A549 treated with dexamethasone at 1 μM for 4 hours (cell line): ENCODE measurements at places on chromosomes 6 and 20. TPM values are rescaled to one million over a fixed set of nuclear protein-coding genes. Genes with fewer than 3 reads are reported as not detected.

SPDEF gene
- total RNA-seq: 1.1 to 2.5 TPM (median 1.7 TPM) in 5 replicates

CLVS2 gene
- total RNA-seq: 0.07 to 0.27 TPM (median 0.20 TPM) in 5 replicates

ME1 gene
- total RNA-seq: 37.5 to 43.4 TPM (median 39.0 TPM) in 5 replicates

TRERF1 gene
- total RNA-seq: 5.3 to 10.3 TPM (median 9.3 TPM) in 5 replicates

WFDC13 gene
- not detected in 5 replicates for total RNA-seq

MCCD1 gene
- not detected in 5 replicates for total RNA-seq

SIRPB1 gene
- total RNA-seq: 0.47 to 0.95 TPM (median 0.74 TPM) in 5 replicates

IPCEF1 gene
- 0.07 to 0.24 TPM (median 0.11 TPM) in 5 replicates for total RNA-seq

ZFP57 gene
- total RNA-seq: not detected in 5 replicates

LBP gene
- 0.97 to 1.5 TPM (median 1.1 TPM) in 5 replicates for total RNA-seq

CST3 gene
- total RNA-seq: 254 to 378 TPM (median 361 TPM) in 5 replicates

SIRPA gene
- 19.9 to 24.3 TPM (median 22.5 TPM) in 5 replicates for total RNA-seq

CRISP2 gene
- total RNA-seq: not detected in 5 replicates

C20orf96 gene
- total RNA-seq: 9.5 to 10.7 TPM (median 10.1 TPM) in 5 replicates

CTAGE9 gene
- total RNA-seq: not detected in 5 replicates

TGM3 gene
- total RNA-seq: 0.05 to 0.12 TPM (median 0.07 TPM) in 3 of 5 replicates, not detected in the others

GOPC gene
- total RNA-seq: 14.3 to 19.1 TPM (median 18.3 TPM) in 5 replicates

NXT1 gene
- total RNA-seq: 53.6 to 66.0 TPM (median 59.5 TPM) in 5 replicates

KCNK15 gene
- total RNA-seq: 0.41 to 0.73 TPM (median 0.66 TPM) in 5 replicates

C6orf141 gene
- total RNA-seq: 6.3 to 8.8 TPM (median 7.4 TPM) in 5 replicates

B3GAT2 gene
- 0.01 to 0.03 TPM (median 0.02 TPM) in 4 of 5 replicates, not detected in the other for total RNA-seq

HLA-C gene
- 42.8 to 53.6 TPM (median 51.6 TPM) in 5 replicates for total RNA-seq

SGK2 gene
- total RNA-seq: 6.3 to 8.3 TPM (median 7.1 TPM) in 5 replicates

PRND gene
- total RNA-seq: 0.01 TPM in 1 of 5 replicates, not detected in the others

IYD gene
- 0.01 to 0.18 TPM (median 0.07 TPM) in 4 of 5 replicates, not detected in the other for total RNA-seq

GABRR2 gene
- 0.05 to 0.07 TPM in 2 of 5 replicates, not detected in the others for total RNA-seq

OR2B6 gene
- total RNA-seq: 0.14 TPM in 1 of 5 replicates, not detected in the others

ARG1 gene
- total RNA-seq: not detected in 5 replicates

DNAH8 gene
- total RNA-seq: not detected in 5 replicates

PGC gene
- 0.09 to 0.14 TPM (median 0.10 TPM) in 3 of 5 replicates, not detected in the others for total RNA-seq

GPX5 gene
- not detected in 5 replicates for total RNA-seq

TRDN gene
- not detected in 5 replicates for total RNA-seq

FAM83B gene
- 0.02 to 0.03 TPM (median 0.02 TPM) in 3 of 5 replicates, not detected in the others for total RNA-seq

LPA gene
- total RNA-seq: 0.08 to 0.21 TPM (median 0.14 TPM) in 5 replicates
